Mucosa of gallbladder (tissue), 1 donor: ENCODE measurements at places on chromosomes 16 and 17. TPM values are rescaled to one million over a fixed set of nuclear protein-coding genes. Genes with fewer than 3 reads are reported as not detected.

- DNase-seq, result peak; percentile 67
Measured at GRCh38 chr16:1125471-1125870, 27.4 kb upstream of the CACNA1H start.

The NOS2 gene
- 0.12 TPM for total RNA-seq

DNA sequence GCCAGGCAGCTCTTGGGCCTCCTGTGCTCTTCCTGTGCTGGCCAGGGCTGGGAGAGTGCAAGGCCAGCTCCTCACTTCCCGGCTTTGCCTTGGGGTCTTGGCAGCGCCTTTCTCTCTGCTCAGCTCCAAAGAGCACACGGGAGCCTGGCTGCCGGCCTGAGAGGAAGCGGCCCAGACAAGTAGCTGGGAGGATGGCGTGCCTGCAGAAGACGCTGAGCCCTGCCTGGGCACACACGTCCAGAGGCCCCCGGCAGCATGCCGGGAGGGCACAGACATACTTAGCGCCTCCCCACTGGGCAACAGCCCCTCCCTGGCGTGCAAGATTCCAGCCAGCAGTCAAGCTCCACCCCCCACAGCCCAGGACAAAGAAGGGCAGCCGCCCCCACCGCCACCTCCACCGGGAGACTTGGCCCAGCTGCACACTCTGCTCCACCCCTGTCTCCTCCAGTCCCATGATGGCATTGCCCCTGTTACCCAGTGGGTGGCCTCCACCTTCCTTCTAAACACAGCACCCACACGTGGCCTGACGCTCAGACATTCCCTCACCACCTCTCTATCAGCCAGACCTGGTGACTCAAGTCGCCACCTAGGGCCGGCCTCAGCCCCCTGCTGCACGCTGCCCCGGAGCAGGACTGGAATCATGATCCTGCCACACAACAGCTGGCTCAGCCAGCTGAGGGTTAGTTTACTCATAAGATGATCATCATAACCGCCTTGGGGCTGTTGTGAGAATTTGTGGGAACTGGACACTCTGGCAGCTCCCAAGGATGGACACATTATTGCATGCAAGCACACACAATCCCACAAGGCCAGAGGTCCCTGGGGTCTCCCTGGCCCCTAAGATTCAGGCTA, 12.4 kb downstream of the SGCA start:
- DNase-seq, result peak; percentile 79

DNA sequence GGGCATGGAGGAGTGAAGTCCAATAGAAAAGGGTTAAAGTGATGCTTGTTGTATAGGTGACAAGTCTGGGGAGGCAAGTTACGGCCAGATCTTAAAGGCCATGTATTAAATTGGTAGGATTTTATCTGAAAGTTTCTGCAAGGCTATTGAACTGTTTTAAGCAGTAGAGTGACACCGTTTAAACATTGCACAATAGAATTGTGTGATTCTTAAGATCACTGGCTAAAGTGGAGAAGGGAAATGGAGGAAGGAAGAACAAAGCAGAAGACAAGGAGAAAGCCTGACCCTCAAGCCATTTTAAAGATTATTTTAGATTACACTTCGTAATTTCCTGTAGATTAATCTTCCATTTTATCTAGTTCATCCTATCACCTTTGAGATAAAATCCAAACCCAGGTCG, 5.6 kb upstream of the MPHOSPH6 start:
- DNase-seq, result no peak

DNA sequence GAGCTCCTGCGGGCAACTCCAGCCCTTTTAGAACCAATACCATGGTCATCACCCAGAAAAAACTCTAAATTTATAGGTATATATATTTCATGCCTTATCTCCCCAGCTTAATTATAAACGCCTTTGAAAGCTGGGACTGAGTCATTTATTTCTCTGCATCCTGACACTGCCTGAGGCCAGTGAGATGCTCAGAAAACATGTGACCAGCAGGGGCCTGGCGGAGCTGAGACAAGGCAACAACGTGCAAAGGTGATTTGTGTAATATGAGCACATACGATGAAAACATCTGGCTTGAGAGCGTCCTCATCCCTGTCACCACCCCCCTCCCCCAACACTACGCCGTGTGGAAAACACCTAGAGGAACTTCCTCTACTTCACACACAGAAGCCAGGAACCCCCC, 22.7 kb downstream of the NXN start:
- DNase-seq, result no peak

The CDH1 gene
- 425 TPM for total RNA-seq

GRCh38 chr17:8019665-8020650, 17.5 kb downstream of the GUCY2D start:
- peak; percentile 56 for DNase-seq

The BEAN1 gene
- 0.35 TPM for total RNA-seq

GRCh38 chr16:23025692-23026307, 123.5 kb downstream of the USP31 start:
- no peak for DNase-seq

- DNase-seq, result no peak
Measured at GRCh38 chr16:50301626-50302471, 35.5 kb downstream of the ADCY7 start.

The NPIPB13 gene
- 12.5 TPM for total RNA-seq

DNA sequence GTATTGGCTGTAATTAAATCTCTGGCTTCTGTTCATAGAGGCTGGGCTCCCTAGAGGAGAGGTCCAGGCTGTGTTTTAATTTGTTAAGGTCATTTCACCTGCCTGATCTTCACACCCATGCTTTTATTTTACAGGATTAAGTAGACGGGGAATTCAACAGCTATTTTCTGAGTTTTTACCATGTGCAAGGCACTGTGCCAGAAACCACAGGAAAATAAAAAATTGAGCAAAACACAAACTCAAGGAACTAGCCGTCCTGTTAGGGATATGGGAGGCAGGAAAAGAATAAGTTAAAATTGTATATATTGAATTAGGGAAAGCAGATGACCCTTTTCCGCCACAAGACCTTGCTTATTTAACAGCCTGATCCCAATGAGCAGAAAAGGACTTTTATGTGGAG, 29.1 kb downstream of the HS3ST3A1 start:
- no peak for DNase-seq

- peak; percentile 89 for DNase-seq
Measured at GRCh38 chr17:41666708-41667279, 21.9 kb upstream of the EIF1 start.

GRCh38 chr17:14904386-14904785, 360.7 kb downstream of the PMP22 start:
- DNase-seq, result no peak

The ADAD2 gene
- 0.60 TPM for total RNA-seq

DNA sequence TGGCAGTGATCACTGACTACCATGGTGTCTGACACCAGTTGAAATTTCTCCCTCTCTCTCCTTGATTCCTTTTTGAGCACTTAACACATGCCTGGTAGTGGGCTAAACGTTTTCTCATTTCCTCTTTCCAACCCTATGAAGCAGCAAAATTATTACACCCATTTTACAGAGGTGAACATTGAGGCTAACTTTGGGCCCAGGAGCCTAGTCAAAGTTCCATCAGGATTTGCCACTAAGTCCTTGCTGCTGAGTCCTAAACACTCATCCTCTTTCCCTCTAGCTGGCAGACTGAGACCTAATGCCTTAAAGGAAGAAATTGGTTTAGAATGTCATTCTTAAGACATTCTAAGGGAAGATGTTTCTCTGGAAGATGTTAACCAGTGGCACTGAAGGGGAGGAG, 74.7 kb upstream of the IRX3 start:
- DNase-seq, result no peak

GRCh38 chr16:3836641-3837040, 43.9 kb downstream of the CREBBP start:
- no peak for DNase-seq

The CNTNAP4 gene
- total RNA-seq, result not detected

- no peak for DNase-seq
Measured at GRCh38 chr17:74808714-74809430, 32.7 kb upstream of the NAT9 start.

GRCh38 chr16:89253548-89254287, 36.2 kb downstream of the ZNF778 start:
- DNase-seq, result no peak

DNA sequence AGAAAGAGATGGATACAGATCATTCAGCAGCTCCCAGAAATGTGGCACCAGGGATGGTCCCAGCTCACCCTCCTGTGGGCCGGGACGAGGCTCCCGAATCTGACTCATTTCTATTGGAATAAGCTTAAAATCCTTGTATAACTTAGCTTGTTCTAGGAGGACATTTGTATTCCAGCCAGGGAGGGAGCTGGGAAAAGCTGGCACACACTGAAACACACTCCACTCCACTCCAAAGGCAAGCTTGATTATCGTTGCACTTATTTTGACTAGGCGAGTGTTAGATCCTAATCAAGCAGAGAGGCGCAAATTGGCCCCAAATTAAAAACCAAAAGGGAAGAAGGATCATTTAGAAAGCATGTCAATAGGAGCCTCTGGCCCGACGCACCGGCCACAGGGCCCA, 339.5 kb downstream of the HS3ST4 start:
- no peak for DNase-seq

DNA sequence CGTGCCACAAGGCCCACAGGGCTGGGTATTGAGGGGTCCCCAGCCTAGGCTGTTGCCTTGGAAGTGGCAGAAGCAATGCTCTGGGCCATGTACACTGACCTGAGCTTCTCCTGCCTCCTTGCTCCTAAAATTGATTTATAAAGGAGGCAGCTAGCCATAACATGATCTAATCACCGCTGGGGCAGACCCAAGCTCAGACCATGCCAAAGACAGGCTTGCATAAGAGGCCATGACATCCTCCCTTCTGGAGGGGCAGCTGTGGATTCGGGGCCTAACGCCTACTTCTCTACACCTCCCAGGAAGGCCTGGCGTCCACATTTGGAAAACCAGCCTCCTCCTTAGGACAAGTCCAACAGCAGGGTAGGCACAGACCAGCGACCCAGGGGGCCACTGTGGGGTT, 12.3 kb downstream of the HSD11B2 start:
- DNase-seq, result no peak

DNA sequence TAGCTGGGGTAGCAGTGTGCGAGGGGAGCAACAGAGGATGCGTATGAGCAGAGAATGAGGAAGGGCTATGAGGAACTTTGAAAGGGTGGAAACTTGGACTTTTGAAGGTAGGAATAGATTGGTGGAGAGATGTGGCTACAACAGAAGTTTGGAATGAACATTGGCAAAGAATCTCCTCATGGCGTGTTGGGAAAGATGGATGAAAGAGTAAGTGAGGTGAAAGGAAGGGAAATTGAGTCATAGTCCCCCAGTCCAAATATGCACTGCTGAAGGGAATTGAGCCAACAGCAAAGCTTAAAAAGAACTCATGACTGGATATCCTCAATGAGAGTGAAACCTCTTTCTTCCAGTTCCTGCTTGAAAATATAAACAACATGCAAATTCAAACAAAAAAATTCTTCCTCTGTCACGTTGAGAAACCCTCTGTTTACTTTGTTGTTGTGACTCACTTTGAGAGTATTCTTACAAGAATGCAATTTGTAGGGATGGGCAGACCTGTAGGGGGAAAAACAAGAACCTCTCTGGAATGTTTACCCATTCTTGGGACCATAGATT, 313.2 kb upstream of the KCNJ16 start:
- no peak for DNase-seq

The SHISA6 gene
- total RNA-seq, result 0.75 TPM

- no peak for DNase-seq
Measured at GRCh38 chr17:61259360-61259759, 140.3 kb upstream of the TBX2 start.

DNA sequence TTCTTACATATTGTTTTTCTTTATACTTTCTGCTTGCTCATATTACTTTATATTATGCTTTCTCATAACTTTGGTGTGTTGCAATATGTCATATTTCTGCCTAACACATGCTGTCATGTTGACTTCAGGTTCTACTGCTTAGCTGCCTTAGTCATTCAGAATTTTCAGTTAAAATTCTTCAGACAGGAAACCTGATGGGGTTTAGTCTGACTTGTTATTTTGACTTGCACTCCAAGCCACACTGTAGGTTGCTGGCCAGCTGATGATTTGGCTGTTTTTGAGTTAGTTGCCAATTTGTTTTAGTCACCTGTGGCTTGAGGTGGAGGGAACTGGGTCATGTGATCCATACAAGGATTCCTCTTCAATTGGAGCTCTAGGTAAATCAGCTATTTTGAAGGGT, 315.4 kb downstream of the MAP2K6 start:
- DNase-seq, result no peak

DNA sequence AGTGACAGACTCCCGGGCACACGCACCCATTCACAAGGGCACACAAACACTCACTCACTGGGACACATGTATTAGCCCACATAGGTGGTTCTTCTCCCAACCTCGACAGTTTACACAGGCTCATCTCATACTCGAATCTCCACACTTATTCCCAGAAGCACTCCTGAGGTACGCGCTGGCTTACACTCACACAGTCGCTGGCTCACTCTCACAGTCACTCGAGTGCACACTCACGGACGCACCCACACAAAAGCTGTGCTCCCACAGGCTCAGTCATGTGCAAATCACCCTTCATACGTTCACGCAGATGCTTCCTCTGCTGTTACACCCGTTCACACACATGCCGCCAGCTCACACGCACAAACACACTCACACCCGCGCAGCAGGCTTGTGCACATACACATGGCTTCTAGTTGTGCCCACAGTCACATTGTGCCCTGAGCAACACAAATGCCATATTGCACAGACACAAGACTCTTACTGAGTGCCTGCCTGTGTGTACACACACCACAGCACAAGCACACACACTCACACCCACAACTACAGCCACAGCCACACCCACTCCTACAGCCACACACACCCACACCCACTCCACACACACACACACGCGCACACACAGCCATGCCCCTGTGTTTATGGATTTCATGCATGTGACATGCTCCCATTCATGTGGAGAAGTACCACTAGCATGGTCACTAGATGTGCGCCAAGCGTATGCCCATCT, 8.4 kb upstream of the PRR29 start:
- DNase-seq, result no peak

GRCh38 chr17:21296097-21297025, 11.8 kb downstream of the MAP2K3 start:
- no peak for DNase-seq

- no peak for DNase-seq
Measured at GRCh38 chr16:58293449-58293848, 1.4 kb downstream of the PRSS54 start.

DNA sequence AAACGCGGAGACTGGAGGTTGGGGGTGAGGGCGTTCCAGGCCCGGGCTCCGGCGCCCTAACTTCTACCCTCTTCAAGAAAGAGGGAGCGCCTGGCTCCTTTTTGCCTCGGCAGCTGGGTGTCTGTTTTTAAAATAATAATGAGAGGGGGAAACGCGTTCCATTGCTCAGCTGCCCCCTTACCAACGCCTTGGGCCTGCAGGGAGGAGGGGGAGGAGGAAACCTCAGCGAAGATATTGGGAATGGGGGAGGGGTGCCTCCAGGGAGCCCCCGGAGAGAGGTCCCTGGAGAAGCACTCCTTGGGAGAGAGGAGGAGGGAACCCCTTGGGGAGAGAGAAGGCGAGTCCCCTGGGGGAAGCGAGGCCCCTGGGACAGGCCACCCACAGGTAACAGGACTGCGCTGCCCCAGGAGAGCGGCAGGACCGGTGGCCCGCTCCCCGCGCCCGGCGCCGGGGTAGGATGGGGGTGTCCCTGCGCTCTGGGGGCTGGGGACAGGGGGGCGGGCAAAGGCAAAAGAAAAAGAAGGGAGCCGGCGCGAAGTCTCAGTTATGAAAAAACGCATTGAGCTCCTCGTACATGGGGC, 2.7 kb downstream of the NEUROD2 start:
- no peak for DNase-seq

GRCh38 chr16:1036726-1037393, 35.7 kb upstream of the SSTR5 start:
- DNase-seq, result no peak

The LASP1 gene
- 247 TPM for total RNA-seq

The NTN1 gene
- total RNA-seq, result 33.1 TPM
